ENCODE measurements at places on chromosomes 4 and X.

GRCh38 chrX:108122748-108123147 lies 31.2 kb downstream of the ATG4A start:
- DNase-seq: no peak

DNA sequence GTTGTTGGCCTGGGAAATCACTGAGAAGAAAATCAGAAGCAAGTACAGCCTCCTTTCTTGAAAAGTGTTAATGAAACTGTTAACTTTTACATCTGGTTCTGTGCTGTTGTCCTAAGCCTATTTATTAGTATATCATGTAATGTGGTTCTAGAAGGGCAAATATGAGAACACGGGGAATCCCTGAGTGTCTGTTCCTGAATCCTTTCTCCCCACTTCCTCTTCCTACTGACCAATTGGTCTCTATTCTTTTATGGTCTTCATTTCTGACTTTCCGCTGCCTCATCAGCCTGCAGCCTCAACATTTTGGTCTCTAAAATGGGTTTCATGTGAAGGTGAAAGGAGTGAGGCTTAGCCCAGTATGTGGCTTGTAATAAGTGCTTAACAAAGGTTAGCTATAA lies 159.9 kb upstream of the MAMLD1 start:
- no peak for DNase-seq

- no peak for DNase-seq
Measured at GRCh38 chrX:39104745-39105144, 303.5 kb downstream of the MID1IP1 start.

GRCh38 chrX:118594697-118595420 lies 99.2 kb downstream of the DOCK11 start:
- no peak for DNase-seq

DNA sequence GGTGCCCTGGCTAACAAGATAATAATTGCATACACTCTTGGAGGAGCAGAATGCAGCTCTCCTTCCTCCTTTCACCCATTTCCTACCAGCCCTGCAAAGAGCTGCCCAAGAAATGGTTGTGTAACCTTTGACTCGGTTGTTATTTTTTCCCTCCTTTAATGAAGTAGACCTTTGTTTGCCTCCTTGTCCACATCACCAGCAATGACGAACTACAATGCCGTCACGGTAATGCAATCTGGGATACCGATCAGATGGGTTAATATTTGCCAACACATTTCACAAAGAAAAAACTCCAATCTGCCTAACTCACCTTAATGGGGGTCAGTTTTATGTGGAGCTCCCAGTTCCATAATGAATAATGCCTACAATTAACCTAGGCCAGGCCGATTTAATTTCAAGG lies 32.0 kb downstream of the GPRIN3 start:
- no peak for DNase-seq

DNA sequence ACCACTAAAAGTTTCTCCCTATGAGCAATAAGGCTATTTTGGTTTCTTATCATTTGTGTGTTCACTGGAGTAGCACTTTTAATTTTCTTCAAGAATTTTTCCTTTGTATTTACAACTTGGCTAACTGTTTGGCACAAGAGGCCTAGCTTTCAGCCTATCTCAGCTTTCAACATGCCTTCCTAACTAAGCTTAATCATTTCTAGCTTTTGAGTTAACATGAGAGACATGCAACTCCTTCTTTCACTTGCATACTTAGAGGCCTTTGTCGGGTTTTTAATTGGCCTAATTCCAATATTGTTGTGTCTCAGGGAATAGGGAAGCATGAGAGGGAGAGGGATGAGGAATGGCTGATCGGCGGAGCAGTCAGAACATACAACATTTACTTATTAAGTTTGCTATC lies 349.8 kb downstream of the OPHN1 start:
- DNase-seq: no peak

GRCh38 chrX:50103176-50103575 lies 97.6 kb downstream of the AKAP4 start:
- DNase-seq: no peak

GRCh38 chr4:7273738-7274297 lies 81.5 kb downstream of the SORCS2 start:
- no peak for DNase-seq
